ENCODE measurements at places on chromosomes 6 and 20. TPM values are rescaled to one million over a fixed set of nuclear protein-coding genes. Genes with fewer than 3 reads are reported as not detected.

JPH2 gene
- not detected for total RNA-seq

HAO1 gene
- not detected for total RNA-seq

PCSK2 gene
- total RNA-seq = not detected

ORC3 gene
- 25.7 TPM for total RNA-seq

TDRD6 gene
- not detected for total RNA-seq

BPIFB1 gene
- total RNA-seq = not detected

MAPK13 gene
- 61.0 TPM for total RNA-seq

FAM209A gene
- total RNA-seq = 0.73 TPM

CFB gene
- 1.4 TPM for total RNA-seq

FAM83B gene
- total RNA-seq = 0.05 TPM

SLC18B1 gene
- total RNA-seq = 4.3 TPM

LCA5 gene
- total RNA-seq = 0.11 TPM

ENTPD6 gene
- 43.4 TPM for total RNA-seq

SSR1 gene
- total RNA-seq = 133 TPM

DNA sequence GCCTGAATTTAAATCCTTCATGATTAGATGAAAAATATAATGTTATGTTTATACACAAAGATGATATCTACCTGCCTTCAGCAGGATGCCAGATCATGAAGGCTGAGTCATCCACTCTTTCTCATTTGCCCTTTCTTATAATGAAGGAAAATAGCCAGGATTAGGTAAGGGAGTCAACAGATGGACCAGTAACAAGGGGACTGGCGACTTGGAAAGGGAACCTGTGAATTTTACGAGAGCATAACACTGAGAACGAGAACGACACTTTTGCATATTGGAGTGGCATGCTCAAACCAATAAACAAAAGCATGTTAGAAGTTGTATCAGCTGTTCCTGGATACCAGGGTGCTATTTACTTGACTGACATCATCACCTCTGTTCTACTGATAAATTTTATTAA is 154.0 kb downstream of the LAMP5 start:
- no peak for DNase-seq

GRCh38 chr6:148693882-148694484 is 52.8 kb upstream of the UST start:
- DNase-seq = no peak

GRCh38 chr20:5349448-5349847 is 32.7 kb upstream of the PROKR2 start:
- no peak for DNase-seq

DNA sequence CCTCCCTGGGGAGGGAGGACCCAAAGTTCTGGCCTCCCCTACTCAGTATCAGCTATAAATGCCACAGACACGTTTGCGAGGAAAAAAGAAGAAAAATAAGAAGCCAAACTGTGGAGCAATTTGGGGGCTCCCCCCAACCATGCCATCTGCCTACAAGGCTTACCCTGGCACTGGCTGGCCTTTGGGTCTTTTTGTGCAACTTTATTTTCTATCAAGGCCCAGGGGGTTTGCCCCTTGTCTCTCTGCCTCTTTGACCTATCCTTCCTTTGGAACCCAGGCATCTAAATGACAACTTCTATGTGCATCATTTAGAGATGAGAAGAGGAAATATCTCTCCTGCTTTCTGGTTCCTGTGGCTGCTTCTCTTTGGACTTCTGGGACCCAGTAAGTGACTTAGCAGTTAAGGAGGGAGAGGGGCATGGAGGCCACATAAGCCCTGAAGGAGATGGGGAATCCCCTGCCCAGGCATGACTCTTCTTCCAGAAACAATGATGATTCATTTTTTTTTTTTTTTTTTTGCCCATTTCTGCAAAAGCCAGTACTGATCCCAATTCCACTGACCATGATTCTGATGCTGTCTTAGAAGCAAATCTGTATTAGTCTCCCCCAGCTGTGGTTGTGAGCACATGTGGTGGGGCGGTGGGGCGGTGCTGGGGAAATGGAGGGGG is at the start of gene MUC22:
Gene MUC22, plus strand, starts transcription at position 82 of the 668 bp plus-strand sequence. Its CDS starts 233 bp downstream, at position 315.
- no peak for DNase-seq

- DNase-seq = no peak
These were observed 38.7 kb downstream of the NCOA7 start for GRCh38 chr6:125829433-125829832.

DNA sequence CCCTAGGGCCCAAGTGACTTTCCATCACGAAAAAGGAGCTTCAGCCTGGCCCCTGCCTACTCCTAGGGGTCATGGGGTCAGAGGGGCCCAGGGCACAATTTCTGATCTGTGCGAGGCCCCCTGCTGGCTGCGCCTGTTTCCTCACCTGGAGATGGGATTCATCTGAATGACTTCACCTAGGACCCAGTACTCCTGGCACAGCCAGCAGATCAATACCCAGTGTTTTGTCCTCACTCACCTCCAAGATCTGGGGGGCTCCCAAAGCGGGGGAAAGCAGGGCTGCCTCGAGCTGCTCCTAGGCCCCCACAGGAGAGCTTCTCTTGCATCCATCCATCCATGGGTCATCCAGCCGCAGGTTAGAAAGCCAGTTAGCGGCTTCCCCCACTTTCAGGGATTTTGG is 33.8 kb downstream of the CD40 start:
- no peak for DNase-seq

GRCh38 chr20:57786304-57786932 is 76.6 kb upstream of the PMEPA1 start:
- DNase-seq = no peak

GRCh38 chr6:150537491-150537890 is 62.2 kb upstream of the PLEKHG1 start:
- DNase-seq = no peak

DNA sequence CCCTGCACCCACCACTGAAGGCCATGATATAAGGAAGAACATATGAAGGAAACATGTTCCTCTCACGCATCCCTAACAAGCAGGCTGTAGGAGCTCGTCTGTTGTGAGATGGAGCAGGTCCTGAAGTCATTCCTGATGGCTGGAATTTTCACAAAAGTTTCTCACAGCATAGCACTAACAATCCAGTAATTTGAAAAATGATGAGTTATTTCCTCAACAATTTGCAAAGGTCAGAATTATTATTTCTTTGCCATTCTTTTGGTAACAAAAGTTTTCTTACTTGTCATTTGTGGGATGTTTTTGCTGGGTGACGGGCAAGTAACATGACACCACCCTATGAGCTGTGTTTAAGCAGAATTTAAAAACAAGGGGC is 27.6 kb upstream of the FRMD1 start:
- no peak for DNase-seq

GRCh38 chr6:95279616-95280015 is 297.7 kb upstream of the MANEA start:
- no peak for DNase-seq

DNA sequence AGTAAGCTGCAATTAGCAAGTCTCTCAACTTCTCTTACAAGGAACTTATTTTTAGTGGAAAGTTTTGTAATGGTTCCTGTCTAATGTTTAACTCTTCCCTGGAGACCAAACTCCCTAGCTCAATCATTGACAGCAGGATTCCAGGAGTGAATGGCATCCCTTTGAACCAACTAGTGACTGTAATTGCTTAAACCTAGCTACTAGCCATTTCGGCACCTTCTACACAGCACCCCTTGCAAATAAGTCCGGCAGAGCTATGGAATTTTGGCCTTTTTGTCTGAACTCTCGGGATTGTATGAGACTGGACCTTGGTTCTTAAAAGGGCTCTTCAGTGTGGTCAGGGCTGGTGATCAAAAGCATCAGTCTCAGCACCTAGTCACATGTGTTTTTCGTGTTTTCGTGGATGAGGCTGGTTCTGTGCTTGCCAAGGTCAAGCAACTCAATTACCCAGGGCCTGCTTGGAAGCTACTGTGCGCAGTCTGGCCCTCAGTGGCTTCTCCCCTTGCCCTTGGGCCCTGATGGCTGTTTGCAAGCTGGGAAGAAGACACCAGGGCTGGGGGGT is 135.3 kb upstream of the NEDD9 start:
- DNase-seq = no peak

GRCh38 chr20:51156041-51156982 is 133.4 kb upstream of the KCNG1 start:
- no peak for DNase-seq

GRCh38 chr6:139627091-139627490 is 252.6 kb upstream of the CITED2 start:
- DNase-seq = no peak

DNA sequence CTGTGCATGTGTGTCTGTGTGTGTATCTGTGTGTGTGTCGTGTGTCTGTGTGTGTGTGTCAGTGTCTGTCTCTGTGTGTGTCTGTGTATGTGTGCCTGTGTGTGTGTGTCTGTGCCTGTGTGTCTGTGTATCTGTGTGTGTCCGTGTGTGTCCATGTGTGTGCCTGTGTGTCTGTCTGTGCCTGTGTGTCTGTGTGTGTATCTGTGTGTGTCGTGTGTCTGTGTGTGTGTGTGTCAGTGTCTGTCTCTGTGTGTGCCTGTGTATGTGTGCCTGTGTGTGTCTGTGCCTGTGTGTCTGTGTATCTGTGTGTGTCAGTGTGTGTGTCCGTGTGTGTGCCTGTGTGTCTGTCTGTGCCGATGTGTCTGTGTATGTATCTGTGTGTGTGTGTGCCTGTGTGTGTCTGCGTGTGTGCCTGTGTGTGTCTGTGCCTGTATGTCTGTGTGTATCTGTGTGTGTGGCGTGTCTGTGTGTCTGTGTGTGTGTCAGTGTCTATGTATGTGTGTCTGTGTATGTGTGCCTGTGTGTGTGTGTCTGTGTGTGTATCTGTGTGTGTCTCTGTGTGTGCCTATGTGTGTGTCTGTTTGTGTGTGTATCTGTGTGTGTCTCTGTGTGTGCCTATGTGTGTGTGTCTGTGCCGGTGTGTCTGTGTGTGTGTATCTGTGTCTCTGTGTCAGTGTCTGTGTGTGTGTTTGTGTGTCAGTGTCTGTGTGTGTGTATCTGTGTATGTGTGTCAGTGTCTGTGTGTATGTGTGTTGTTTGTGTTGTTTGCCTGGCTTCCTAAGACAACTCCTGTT is 11.6 kb downstream of the SNPH start:
- DNase-seq = no peak

- DNase-seq = no peak
These were observed 140.9 kb downstream of the LPA start for GRCh38 chr6:160523223-160523622.

- DNase-seq = peak; percentile 50
These were observed 208.8 kb upstream of the SUPT3H start for GRCh38 chr6:45586216-45587171.

GRCh38 chr20:48799328-48800105 is 28.3 kb downstream of the PREX1 start:
- no peak for DNase-seq

DNA sequence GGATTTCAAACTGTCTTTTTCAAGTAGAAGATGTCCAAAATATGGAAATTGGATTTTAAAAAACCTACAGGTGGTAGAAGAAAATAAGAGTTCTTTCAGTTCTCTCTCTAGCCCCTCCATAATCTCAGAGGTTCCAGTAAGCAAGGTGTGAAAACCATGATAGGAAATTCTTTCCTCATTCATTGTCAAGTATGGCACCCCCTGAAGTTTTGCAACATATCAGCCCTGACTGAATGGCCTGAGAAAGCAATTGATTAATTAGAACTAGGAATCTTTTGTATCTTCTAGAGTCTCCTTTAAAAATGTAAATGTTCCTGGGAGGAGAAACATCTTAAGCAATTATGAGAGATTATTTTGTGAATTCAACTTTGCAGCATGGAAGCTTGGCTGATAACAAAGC is 198.7 kb upstream of the STXBP5 start:
- no peak for DNase-seq

GRCh38 chr6:134278000-134278399 is 39.9 kb downstream of the SGK1 start:
- DNase-seq = no peak

- DNase-seq = no peak
These were observed 228.3 kb downstream of the SLC35F1 start for GRCh38 chr6:118135371-118135770.

GRCh38 chr6:52102405-52102804 is 15.0 kb upstream of the PKHD1 start:
- no peak for DNase-seq

DNA sequence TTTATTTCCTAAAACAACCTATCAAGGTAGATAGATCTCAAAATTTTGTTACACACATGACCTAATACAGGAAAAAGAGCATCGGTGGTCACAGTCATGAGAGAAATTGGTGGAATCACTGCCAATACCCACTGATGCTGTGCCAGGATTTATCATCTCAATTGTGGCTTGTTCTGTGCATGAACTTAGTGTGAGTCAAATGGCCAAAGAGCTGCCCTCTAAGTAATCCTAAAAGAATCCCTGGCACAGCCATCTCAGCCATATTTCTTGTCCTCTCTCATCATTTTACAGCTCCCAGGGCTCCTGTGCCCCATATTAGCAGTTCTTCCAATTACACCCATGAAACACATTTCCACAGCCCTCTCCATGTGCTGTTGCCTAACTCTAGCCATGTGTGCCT is 6.1 kb downstream of the GSTA5 start:
- DNase-seq = no peak

DNA sequence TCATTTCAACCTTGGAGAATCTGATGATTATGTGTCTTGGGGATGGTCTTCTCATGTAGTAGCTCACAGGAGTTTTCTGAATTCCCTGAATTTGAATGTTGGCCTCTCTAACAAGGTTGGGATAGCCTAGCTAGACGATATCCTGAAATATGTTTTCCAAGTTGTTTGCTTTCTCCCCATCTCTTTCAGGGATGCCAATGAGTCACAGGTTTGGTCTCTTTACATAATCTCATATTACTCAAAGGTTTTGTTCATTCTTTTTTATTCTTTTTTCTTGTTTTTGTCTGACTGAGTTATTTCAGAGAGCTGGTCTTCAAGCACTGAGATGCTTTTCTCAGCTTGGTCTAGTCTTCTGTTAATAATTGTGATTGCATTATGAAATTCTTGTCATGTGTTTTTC is 42.7 kb upstream of the COL9A1 start:
- DNase-seq = no peak

DNA sequence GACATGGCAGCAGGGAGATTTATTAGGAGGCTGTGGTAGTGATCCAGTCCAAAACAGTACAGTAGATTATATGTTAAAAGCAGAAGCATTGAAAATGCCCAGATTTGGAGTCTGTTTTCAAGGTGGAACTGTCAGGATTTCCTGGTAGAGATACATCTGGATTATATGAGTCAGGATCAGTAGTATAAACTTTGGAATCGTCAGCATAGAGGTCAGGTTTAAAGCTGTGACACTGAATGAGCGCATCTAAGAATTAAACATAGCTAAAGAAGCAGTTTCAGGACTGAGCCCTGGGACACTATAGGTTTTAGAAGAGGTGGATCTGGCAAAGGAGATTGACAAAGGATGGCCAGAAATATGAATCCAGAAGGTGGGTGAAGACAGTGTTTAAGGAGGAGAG is 60.4 kb downstream of the RNF144B start:
- no peak for DNase-seq
